ENCODE measurements at places on chromosomes 12 and 14.

DNA sequence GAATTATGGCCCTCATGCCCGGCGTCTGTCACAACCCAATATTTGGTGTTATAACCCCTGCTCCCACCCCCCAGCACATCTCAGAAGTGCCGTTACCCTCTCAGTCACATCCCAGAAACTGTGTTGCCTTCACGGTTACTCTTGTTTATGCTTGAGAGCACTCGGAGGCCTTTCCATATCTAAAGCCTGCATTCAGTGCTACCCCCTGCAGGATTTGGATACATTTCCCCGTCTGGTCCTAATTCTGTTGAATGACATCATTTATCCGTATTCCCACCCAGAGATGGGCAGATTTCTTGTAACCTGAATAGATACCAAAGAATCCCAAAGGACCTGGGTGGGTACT is 19.1 kb upstream of the FOS start:
- no peak for DNase-seq

DNA sequence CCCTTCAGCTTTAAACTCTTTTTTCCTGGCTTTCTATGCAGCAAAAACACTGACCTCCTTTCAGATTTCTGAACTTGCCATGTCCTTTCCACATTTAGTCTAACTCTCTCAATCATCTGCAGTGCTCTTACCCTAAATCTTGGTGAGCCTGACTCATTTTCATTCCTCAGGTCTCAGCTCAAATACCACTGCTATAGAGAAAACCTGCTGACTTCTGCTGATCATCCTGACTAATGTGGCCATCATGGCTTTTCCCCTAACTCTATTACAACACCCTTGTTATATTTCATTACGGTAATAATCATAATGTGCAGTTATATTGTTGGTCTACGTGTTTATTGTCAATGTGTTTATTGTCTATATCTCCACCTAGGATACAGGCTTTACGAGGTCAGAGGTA is 207.3 kb upstream of the OR4E1 start:
- no peak for DNase-seq

DNA sequence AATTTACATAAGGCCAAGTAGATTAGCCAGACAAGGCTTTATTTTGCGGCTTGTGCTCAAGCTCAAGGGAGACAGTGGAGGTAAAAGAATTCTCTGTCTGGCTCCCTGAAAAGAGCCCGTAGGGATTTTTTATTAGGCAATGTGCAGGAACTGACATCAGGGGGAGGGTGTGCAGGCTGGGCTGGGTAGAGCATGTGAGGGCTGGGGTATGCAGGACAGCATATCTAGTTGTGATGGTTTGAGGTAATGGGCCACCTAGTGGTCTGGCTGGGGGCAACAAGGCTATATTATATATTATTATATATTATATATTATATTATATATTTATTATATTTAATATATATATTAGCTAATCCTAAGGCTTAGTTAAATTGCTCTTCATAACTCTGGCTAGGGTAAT is 102.1 kb downstream of the TMEM117 start:
- no peak for DNase-seq

GRCh38 chr12:96201272-96202227 is 7.4 kb downstream of the ELK3 start:
- DNase-seq, result no peak

DNA sequence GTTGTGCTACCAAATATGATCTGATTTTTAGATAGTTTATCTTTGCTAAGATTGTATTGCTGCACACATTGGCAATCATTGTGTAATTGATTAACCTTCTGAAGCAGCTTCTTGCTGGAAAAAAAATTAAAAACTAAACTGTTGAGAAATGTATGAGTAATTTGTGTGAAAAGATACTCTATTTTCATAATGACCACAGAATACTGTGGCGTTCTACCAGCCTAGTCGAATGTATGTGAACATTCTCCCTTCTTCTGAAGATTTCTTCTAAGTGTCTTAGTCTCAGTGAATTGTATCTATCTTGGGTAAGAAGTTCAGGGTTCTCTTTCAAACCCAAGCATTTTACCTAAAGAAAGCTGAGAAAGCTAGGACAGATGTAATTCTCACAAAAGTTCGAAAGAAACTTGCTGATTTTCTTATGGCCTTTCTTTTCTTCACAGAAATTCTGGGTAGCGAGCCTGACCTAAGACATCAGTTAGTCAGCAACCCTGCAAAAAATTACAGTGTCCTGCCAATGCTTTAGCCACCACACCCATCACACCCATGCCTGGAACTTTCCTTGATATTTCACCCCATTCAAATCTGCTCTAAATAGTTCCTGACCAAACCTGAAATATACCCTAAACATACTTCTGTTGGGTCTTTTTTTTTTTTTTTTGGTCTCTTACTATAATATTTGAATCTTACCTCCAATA is 27.1 kb upstream of the C12orf71 start:
- DNase-seq, result no peak

- no peak for DNase-seq
Observed at GRCh38 chr12:131642101-131642540, 68.8 kb upstream of the SFSWAP start.

- DNase-seq, result no peak
Observed at GRCh38 chr14:68501614-68502052, 291.2 kb downstream of the ZFP36L1 start.

DNA sequence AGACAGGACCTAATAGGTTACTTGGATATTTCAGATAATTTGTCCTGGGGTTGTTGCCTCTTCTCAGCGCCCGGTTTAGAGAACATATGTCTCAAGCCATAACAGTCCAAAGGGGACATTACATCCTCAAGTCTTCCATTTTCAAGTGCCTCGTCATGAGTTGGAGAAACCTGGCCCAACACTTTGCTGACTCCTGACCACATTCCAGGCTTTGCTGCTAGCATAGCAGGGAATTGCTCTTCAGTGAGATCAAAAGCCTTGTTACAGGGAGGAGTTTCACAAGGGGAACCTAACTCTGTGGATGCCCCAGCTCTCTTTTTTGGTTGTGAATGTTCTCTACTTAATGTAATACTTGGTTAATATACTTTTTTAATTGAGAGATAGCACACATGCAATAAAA is 8.2 kb upstream of the MMP19 start:
- DNase-seq, result no peak

DNA sequence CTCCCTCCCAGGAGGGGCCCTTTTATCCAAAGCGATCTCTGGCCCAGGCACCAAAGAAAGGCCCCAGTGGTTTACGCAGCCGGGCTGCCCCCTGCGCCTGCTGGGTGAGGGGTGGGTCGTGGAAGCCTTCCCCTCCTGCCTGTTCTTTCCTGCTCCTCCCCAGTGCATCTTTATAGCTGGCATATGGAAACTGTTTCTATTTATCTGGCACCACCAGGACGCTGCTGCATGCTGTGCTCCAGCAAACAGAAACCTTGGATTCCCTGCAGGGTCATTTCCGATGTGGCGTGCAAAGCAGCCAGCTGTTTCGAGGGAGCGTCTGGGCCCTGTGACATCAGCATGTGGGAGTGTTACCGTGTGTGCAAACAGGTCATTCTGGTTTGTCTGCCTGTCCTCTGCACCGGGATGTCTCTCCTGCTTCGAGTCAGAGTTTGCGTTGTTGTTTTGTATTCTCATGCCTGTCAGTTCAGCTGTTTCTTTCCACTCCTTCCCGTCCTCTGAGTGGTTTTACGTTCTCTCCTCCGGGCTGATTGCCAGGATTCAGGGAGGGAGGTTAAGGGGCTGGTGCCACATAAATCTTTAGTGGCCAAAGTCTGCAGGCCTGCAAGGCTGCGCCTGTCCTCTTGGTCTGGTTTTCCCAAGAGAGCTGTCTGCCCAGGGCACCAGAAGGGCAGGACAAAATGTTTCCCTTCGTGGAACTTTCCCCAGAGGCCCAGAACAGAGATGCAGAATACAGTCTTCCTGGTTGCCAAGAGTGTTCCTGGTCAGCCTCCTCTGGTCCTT is 24.6 kb downstream of the TPCN1 start:
- DNase-seq, result peak; percentile 97

DNA sequence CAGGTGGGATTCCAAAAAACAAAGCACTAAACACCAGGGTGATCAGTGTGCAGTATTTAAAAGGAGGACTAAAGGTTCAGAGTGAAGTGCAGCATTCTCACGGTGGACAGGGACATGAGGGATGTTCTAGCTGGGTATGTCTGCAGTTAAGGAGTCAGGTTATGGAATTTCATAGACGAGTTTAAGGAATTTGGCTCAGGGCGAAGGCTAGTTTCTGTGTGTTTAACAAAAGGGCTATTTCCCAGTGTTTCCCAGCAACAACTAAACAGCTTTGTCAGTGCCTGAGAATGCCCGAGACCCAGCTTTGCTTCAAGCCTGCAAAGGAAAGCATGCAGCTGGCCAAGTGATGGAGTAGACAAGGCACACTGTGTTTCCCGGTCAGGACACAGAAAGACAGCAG is 7.0 kb downstream of the KRT1 start:
- no peak for DNase-seq

- no peak for DNase-seq
Observed at GRCh38 chr14:34650786-34651584, 21.0 kb upstream of the SNX6 start.

DNA sequence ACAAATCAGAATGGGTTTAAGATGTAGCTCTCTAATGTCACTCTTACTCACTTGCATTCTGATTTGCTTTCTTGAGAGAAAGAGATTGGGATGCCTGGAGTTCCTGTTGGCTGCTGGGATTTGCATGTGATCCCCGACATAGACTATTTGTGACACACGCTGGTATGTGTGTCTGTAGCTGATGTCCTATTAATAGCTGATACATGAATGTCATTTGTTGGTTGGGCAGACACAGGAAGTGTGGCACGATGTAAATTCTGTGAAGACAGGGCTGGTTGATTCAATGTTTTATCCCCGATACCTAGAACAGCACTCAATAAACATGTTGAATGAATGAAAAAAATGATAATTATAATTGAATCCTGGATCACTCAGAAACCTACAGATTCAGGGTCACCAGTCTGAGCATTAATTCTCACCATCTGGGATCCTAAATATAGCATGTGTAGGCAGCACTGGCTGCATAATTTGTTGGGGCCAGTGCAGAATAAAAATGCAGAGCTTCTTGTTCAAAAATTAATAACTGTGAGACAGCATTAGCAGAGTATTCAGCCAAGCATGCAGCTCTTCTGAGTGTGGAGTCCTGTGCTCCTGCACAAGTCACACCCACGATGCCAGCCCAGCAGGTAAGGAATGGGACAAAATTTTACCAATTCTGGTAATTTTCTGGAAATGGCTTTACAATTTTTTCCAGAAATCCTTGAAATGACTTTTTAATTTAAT is 35.5 kb upstream of the SOCS2 start:
- DNase-seq, result no peak

GRCh38 chr12:46832130-46832704 is 6.4 kb upstream of the SLC38A4 start:
- DNase-seq, result no peak

Data from vagina (tissue), 2 donors.